Fibroblast of gingiva (primary cell): ENCODE measurements at places on chromosomes 2 and 18.

DNA sequence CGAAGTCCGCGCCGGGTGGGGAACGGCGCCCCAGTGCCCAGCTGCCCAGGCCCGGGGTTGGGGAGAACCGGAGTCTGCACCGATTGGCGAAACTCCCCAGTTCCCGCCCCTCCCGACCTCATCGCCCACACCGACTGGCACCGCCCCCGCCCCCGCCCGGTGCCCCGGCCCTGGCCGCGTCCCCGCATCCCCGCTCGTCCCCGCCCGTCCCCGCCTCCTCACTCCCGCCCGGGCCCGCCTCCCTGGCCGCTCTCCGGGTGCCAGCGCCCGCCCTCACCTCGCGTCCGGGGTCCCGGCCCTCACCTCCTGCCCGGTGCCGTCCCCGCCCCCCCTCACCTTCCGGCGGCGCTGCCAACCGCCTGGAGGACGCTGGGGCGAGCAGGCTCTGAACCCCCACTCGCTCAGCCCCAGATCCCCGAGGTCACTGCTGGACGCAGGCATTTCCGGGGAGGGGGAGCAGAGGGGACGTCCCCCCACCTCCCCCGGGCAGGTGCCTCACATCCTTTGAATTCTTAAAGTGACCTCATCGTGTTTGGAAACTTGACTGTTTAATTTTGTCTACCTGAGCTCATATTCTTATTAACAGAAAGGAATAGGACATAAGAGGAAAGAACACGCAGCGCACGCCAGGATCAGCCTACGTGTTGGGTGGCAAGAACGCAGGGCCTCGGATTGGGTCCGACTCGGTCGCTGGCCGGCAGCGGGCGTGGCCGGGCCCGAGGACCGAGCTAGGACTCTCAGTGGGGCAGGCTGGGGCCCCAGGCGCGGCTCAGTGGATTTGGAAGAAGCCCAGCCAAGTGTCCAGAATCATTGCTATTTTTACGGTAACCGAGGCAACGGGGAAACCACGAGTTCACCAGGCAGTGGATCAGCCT is at the start of gene FAM110C:
TSS of gene FAM110C (minus strand) at position 35 of the 875 bp plus-strand sequence. CDS start 120 bp downstream, outside the sequence.
- DNase-seq = no peak

DNA sequence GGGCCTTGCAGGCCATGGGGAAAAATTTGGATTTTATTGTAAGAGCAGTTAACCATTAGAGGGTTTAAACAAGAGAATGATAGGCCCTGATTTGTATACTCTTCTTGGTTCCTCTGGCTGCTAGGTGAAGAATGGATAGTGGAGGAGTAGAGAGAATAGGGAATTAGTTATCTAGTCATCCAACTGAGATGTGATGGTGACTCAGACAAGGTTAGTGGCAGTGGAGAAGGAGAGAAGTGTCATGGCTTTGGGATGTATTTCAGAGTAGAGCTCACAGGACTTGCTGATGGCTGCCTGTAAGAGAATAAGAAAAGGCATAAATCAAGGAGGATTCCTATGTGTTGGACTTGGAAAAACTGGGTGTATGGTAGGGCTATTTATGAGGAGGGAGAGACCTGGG is 169.4 kb downstream of the PLCL1 start:
- DNase-seq = no peak

GRCh38 chr18:8967573-8967972 is 134.9 kb upstream of the NDUFV2 start:
- no peak for DNase-seq

DNA sequence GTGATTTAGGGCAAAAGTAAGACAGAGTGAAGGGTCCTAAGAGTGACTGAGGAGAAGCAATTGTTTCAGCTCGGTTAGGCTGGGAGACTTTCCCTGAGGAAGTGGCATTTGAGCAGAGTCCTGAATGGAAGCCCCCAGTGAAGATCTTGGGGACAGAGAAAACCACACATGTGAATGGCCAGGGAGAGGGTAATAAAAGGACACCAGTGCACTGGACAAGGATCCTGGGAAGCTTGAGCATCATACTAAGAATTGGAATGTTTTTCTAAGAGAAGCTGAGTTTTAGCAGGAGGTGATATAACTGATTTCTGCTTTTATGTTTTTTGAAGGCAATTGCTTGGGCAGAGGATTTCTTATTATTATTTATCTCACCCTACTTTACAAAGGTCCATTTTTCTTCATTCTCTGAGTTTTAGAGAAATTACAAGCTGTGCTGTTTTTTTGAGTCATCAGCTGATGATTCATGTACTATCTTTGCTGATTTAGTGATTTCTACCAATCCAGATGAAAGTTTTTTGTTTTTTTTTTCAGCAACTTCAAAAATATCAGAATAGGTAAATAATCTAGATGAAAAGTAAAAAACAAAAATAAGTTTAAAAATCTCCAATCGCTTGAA is 43.5 kb downstream of the MFSD6 start:
- no peak for DNase-seq

- DNase-seq = peak; percentile 69
Measured at GRCh38 chr18:73924307-73924706, 223.3 kb downstream of the FBXO15 start.

- no peak for DNase-seq
Measured at GRCh38 chr2:23618794-23619530, 234.0 kb downstream of the KLHL29 start.

- DNase-seq = peak; percentile 82
Measured at GRCh38 chr2:26764078-26764887, at the start of gene SLC35F6. Gene SLC35F6, plus strand, starts transcription at chr2:26764284. Its CDS starts 66 bp downstream, at chr2:26764350.

DNA sequence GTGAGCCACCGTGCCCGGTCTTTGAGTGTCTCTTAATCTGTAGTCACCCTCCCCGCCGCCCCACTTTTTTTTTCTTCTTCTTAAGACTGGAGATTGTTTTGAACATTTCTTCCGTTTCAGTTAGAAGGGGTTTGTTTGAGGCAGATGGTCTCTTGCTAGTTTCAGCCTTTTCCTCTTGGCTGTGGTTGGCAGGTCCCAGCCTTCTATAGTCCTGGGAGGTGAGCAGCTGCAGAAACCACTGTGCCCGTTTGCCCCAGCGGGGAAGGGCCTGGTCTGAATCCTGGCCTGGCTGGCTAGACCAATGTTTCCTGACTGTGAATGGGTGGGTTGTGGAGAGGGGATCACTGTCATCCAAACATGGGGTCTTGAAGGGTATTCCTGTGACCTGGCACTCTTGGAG is 30.1 kb upstream of the MCFD2 start:
- no peak for DNase-seq

GRCh38 chr2:119323459-119323858 is 43.2 kb downstream of the C2orf76 start:
- no peak for DNase-seq

DNA sequence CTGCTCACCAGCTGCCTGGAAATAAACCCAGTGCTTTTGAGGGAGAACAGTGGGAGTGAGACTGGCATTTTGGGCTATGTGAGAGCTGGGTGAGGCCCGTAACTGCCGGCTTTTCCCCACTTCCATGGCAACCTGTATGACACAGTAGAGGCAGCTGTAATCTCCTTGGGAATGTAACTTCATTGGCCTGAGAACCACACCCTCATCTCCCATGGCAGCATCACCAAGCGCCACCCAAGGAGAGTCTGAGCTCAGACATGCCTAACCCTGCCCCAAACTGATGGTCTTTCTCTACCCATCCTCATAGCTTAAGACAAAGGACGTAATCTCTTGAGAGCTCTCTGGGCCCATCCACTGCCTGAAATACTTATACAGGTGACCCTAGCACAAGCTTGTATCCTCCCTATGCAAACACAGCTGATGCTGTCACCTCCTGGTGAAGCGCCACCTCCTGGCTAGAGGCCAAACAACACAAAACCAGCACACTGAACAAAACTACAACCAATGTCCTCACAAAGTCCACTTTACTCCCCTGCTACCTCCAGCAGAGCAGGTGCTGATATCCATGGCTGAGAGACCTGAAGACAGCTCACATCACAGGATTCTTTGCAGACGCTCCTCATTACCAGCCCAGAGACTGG is 763.4 kb upstream of the NRXN1 start:
- no peak for DNase-seq

GRCh38 chr2:75256485-75256884 is 57.2 kb upstream of the TACR1 start:
- DNase-seq = no peak

DNA sequence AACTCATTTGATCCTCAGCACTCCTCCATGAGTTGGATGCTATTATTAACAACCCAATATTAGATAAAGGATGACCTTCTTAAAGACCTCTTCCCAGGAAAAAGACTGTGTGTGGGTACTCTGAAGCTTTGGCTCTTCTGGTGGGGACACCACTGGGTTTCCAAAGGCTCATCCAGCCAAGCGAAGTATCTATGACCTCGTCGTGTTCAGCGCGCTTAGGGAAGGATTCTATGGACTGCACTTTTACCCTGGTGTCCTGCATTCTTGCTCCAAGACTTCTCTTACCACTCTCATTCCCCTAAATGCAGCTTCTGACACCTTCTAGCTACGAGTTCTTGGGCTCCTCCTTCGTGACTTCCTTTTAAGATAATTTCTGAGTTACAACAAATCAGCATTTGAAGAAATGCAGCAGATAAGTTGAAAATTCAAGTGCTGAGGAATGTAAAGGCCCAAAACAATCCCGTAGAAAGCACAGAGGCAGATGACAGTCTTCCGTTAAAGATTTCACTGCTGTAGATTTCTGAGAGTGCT is 673 bp upstream of the HNMT start:
- DNase-seq = no peak

DNA sequence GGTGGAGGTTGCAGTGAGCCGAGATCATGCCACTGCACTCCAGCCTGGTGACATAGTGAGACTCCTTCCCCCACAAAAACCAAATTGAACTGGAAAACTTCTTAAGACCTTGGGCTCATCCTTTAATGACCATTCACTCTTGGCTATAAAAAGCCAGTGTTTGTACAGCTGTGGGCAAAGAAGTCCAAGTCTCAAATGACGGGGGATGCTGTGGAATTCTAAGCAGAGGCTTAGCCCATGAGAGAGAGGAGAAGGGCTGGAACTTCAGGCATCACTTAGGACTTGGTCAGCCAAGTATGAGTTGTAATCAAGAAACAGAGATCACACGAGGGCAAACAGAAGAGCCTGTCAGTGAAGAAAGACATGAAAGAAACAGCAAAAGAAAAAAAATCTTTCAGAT is 79.3 kb upstream of the POU3F3 start:
- DNase-seq = peak; percentile 70

DNA sequence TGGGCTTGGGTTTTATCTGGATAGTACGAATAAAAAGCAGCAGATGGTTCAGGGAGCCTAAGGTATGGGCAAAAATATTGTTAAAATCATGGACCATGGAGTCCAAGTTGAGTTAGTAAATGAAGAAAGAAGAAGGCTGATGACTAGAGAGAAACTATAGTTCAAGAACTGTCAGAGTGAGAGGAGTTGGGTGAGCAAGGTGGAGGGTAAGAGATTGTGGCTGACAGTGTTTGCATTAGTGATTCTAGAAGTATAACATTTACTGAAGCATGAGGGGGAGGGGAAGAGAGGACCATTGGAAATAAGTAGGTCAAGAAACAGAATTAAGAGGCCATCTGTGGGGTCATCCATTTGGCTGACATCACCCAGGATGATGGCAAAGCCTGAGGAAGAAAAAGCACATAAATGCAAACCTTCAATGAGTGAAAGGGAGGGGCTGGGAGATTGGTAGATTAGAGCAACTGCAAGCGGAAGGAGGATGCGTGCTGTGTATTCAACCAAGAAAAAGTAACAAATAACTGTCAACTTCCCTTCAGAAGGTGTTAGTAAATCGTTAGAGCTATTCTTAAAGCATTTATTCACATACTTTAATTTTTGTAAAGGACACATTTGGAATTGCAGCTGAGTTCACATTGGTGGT is 392.8 kb downstream of the TSN start:
- DNase-seq = no peak

- DNase-seq = no peak
Measured at GRCh38 chr2:114968748-114969400, 526.4 kb downstream of the DPP10 start.

DNA sequence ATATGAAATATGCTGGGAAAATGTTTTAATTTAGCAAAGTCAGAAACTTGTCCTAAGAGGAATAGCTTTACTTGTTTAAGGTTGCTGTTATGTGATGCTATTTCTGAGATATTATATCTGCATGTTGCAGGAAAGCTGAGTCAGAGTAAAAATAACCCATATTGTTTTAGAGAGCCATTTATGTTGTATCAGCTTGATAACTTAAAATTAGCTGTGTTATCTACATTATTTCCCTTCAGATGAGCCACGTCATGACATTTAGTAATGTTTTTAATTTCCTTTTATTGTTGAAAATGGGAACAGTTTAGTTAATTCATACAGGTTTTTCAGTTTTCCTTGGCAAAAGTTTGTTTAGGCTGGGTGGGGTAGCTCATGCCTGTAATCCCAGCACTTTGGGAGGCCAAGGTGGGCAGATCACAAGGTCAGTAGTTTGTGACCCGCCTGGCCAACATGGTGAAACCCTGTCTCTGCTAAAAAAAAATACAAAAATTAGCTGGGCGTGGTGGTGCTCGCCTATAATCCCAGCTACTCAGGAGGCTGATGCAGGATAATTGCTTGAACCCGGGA is 55.8 kb downstream of the TTC27 start:
- no peak for DNase-seq

- peak; percentile 14 for DNase-seq
Measured at GRCh38 chr2:108637304-108637669, 82.0 kb upstream of the RANBP2 start.

- no peak for DNase-seq
Measured at GRCh38 chr2:149020432-149020851, 18.1 kb upstream of the LYPD6B start.

- no peak for DNase-seq
Measured at GRCh38 chr2:58414506-58414905, 173.4 kb upstream of the FANCL start.

GRCh38 chr2:80437959-80438358 is 133.4 kb upstream of the LRRTM1 start:
- DNase-seq = no peak

DNA sequence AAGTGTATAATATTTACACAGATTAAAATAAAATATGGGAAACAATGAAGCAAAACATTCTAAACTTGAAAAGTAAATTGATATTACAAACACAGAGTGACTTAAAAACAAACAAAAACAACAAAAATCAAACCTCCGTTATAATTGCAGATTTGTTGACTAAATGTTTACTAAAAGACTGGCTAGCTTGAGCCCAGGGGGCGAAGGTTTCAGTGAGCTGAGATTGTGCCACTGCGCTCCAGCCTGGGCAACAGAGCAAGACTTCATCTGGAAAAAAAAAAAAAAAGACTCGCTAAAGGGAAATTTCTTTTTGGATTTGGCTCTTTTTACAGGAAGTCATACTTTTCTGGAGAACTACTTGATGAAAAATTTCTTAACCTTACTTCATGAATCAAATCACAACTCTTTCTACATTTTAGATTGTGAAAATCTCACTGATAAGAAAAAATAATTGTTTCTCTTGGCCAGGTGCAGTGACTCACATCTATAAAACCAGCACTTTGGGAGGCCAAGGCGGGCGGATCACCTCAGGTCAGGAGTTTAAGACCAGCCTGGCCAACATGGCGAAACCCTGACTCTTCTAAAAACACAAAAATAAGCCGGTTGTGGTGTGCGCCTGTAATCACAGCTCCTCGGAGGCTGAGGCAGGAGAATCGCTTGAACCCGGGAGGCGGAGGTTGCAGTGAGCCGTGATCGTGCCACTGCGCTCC is 9.7 kb downstream of the TFPI start:
- DNase-seq = no peak
